NCI-H2081 treated with DMSO at 0.1 percent for 48 hours (cell line): ENCODE measurements at places on chromosomes 16 and 17.

GRCh38 chr17:5683241-5683640 is 98.9 kb upstream of the NLRP1 start:
- no peak for DNase-seq

GRCh38 chr17:50689251-50689650 is 18.5 kb downstream of the ANKRD40 start:
- DNase-seq = no peak

GRCh38 chr17:16943032-16943352 is 28.9 kb downstream of the TNFRSF13B start:
- no peak for DNase-seq

DNA sequence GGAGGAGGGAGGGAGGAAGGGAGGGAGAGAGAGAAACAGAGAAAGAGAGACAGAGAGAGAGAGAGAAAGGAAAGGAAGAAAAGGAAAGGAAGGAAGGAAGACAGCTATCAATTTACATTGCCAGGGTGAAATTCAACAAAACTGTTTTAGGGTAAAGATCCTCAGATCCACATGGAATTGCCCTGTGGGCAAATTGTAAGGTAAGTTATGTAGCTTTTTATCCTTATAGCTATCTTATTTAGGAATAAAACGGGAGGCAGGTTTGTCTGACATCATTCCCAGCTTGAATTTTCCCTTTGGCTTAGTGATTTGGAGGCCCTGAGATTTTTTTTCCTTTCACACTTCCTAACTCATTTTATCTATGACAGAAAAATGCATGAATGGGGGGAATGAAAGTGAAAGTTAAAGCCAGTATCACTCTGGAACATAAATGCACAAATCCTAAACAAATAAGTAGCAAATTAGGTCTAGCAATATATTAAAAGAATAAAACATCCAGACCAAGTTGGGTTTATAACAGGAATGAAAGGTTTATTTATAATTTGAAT is 3.4 kb upstream of the UQCRC2 start:
- no peak for DNase-seq

GRCh38 chr17:57142925-57143324 is 57.9 kb downstream of the AKAP1 start:
- no peak for DNase-seq

- no peak for DNase-seq
Measured at GRCh38 chr16:55471448-55472097, 7.4 kb upstream of the MMP2 start.

- no peak for DNase-seq
Measured at GRCh38 chr16:23611936-23612335, 15.8 kb upstream of the NDUFAB1 start.

GRCh38 chr17:4326608-4327007 is 39.9 kb downstream of the UBE2G1 start:
- no peak for DNase-seq

DNA sequence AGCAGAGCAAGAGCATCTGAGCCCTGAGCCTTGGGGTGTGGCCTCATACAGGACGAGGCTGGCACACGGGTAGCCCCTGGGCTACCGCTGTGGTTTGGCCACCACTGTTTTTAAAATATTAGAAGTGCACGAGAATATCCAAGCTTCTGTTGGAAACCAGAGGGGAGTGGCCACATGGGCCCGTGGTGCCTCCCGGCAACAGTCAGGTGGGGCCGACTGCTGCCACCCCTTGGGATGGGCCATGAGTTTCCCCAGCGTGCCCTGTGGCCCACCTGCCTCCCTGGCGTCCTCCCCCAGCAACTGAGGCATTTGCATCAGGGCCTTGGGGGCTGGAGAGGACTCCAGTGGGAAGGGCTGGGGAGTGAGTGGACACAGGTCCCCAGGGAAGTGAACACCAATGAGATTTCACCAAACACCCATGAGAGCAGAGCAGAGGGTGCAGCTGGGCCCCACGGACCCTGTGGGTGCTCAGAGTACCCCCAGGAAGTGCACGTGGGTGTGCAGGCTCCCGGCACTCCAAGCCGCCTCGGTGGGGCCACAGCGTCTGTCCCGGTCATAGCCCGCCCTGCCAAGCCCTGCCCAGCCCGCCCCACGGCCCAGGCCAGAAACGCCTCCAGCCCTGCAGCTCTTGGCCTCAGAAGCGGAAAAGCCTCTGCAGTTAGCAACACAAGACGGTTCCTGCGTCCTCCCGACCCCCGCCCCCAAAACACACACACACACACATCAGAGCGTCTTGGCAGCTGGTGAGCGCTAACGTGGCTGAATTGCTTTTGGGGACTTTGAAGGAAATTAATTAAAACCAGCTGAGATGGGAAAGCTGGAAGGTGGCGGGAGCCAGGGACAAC is 22.7 kb downstream of the ZNF469 start:
- no peak for DNase-seq

DNA sequence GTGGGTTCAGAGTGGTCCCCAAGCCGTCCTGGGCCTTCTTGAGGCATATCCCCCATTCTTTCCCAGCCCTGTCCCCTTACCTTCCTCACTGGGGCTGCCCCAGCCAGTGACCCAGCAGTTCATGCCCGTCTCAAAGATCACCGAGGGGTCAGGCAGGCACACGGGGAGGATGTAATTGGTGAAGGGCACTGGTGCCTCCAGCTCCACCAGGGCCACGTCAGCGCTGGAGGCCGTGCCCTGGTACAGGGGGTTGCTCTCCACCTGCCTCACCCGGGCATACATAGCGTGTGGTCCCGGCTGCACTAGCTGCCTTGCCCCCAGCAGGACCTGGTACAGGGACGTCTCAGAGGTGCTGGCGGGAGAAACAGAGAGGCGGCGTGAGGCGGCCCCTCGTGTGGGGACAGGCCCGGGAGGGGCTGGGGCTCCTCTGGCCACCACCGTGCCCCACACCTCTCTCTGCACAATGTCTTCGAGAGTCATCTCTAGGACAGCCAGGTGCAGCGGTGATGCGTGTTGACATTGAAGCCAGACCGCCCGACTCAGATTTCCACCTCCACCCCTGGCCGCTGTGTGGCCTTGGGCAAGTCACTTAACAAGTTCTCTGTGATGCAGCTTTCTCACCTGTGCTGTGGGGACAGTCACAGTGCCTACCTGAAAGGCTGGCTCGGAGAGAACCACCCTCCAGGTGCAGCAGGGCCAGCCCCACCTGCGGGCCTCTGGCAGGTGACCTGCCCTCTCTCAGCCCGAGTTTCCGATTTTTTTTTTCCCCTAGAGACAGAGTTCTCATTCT is 5.8 kb downstream of the PRSS27 start:
- no peak for DNase-seq

DNA sequence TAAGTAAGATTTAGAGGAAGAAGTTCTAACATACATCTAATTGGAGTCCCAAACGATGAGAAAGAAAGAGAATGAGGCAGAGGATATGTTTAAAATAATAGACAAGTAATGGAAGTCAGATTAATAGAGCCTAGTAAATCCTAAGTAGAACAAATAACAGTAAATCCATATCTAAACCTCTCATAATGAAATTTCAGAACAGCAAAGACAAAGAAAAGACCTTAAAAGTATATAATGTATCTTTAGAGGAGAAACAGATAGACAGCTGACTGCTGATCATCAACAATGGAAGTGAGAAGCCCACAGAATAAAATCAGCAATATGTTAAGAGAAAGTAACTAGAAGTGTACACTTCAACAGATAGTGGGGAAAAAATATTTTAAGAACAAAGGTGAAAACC is 536.2 kb upstream of the ZFHX3 start:
- no peak for DNase-seq

GRCh38 chr16:71767060-71767900 is 41.4 kb downstream of the AP1G1 start:
- DNase-seq = no peak

- no peak for DNase-seq
Measured at GRCh38 chr17:82751171-82751570, 694 bp upstream of the TBCD start.

DNA sequence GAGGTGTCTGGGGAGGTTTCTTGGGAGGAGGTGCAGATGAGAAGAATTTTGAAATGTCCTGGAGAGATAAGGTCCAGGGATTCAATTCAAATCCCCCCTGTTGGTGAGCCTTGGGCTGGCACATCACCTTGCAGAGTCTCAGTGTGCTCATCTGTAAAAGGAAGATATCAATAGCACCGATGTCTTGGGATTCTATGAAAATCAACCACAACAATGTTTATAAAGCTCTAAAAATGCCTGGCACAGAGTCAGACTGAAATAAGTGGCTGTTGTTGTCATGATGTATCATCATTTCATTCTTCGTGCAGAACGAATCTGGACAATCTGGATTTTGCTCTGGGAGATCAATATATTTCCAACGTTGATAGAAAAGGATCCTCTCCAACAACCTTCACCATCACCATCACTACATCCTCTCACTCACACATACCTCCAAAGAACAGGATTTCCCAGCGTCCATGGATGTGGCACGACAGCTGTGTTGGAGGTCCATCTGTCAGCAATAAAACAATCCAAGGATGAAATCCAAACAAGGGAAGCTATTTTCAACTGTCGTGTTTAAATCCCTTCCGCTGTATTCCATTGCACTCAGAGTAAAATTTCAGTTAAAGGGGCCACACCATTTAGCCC is 393.7 kb upstream of the DYNLRB2 start:
- no peak for DNase-seq

GRCh38 chr17:77749989-77750388 is 208.5 kb upstream of the TNRC6C start:
- DNase-seq = no peak

GRCh38 chr17:50026046-50026675 is 29.7 kb upstream of the ITGA3 start:
- no peak for DNase-seq

DNA sequence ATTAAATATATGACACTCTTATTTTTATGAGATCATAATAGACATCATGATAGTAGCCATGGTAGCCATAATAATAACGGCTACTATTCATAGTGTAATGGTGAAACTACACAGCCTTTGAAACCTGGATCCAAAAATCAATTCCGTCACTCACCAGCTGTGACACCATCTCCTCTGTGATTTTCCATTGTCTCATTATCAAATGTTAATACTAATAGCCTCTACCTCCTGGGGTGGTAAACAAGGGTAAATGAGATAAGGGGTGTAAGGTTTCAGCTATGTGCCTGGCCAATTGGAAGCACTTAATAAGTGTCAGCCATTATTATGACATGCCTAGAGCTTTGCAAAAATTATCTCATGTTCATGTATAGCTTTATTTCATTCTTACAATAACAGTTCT is 88.6 kb downstream of the CACNG3 start:
- DNase-seq = no peak

GRCh38 chr16:77394699-77395098 is 40.1 kb downstream of the ADAMTS18 start:
- no peak for DNase-seq

DNA sequence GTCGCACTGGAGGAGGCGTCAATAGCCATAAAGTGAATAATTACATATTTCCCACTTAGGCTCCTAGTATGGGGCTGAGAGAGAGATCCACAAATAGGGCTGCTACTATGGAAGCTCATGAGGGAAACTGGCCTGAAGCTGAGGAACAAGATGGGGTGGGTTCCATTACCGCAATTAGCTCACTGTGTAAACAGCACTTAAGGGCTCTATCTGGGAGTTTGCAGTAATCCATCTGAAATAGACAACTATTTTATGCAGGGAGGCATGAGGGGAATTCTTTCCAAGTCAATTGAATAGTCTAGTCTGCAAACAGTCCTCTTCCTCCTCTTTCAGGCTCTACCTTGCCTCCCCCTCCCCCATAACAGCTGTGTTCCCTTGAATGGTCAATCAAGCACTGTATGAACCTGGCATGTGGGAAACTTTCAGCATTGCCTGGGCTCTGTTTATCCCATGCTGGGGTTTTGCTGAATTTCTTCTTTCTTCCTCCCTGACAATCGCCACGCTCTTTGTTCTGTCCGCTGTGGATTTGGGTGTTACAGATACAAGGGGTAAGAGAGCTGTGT is 56.1 kb upstream of the MAF start:
- no peak for DNase-seq

DNA sequence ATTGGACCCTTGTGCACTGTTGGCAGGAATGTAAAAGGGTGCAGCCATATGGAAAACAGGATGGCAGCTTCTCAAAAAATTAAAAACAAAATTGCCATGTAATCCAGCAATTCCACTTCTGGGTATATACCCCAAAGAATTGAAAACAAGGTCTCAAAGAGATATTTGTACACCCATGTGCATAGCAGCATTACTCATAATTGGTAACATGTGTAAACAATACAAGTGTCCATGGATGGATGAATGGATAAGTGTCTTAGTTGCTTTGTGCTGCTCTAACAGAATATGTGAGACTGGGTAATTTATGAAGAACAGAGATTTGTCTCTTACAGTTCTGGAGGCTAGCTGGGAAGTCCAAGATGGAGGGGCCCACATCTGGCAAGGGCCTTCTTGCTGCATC is 3.8 kb upstream of the RUNDC3A start:
- DNase-seq = no peak

GRCh38 chr16:57349212-57350031 is 9.2 kb upstream of the CCL22 start:
- no peak for DNase-seq

GRCh38 chr17:53420035-53420641 is 402.6 kb upstream of the KIF2B start:
- no peak for DNase-seq

- no peak for DNase-seq
Measured at GRCh38 chr16:46715769-46716305, 26.4 kb downstream of the ORC6 start.

DNA sequence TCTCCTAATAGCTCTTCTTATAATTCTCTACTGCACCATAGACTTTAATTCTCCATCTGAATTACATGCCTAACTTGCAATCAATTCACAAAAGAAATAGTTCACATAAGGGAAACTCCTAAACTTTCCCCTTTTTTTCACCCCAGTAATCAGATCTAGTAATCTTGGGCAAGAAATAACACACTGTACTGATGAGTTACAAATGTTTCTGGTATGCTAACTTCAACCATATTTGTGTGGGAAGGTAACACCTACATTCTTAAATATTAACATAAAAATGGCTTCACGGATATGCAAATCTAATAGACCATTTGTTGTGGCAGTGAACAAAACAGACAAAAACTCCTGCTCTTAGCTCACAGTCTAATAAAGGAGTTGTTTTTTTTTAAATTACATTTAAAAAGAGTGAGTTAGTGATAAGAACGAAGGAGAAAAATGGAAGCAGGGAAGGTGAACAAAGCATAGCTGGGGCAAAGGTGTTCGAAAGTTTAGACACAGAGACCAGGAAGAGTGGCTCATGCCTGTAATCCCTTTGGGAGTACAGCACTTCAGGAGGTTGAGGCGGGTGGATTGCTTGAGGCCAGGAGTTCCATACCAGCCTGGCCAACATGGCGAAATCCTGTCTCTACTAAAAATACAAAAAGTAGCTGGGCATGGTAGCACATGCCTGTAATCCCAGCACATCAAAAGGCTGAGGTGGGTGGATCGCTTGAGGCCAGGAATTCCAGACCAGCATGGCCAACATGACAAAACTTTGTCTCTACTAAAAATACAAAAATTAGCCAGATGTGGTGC is 34.8 kb downstream of the CMTM3 start:
- no peak for DNase-seq

GRCh38 chr16:77669057-77669456 is 53.3 kb upstream of the NUDT7 start:
- no peak for DNase-seq
